HS-27A (cell line): ENCODE measurements at places on chromosomes 11 and 22.

DNA sequence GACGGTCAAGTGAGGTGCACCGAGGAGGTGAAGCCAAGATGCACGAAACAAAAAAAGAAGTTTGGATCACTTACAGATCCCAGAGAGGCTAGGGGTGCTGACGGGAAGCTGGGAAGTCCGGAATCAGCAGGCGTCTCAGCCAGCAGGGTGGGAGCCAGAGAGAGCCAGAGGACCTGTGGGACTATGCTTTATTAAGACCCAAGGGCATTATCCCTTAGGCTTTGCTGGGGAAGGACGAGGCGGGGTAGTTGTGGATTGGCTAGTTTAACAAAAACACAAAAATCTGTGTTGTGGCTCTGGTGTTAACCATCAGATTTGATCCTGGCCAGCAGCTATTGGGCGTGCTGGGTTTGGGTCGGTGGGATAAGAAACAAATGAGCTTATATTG lies 427.1 kb downstream of the DYNC2H1 start:
- no peak for DNase-seq

DNA sequence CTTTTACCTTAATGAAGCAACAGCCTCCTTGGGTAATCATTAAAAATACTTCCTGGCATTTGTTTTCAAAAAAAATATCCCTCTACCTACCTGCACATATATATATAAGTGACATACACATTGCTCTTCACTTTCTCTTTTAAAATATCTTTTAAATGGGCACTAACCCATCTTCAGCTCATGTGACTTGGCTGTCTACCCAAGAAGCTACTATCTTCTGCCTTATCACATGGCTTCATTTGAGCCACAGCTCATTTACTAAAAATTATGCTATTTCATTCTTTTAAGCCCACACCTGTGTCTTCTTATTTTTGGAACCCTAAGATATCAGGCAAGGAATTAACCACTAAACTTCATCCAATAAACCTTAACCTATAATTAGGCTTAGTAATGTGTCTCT lies 37.0 kb upstream of the SOX6 start:
- no peak for DNase-seq

GRCh38 chr22:41367680-41368542 lies 13.8 kb upstream of the TEF start:
- no peak for DNase-seq

DNA sequence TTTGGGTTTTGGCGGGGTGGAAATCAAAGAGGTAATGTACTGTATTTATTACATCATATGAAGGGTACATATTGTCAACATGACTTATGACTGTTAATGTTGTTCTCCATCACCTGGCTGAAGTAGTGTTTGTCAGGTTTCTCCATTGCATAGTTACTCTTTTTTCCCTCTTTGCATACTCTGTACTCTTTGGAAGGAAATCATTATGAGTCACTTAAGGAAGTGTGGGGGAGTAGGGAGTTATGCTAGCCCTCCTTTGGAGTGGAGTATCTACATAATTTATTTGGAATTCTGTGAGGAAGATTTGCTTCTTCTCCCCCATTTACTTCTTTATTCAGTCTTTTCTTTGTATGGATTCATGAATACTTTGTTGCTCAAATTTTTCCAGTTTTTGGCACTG lies 3.6 kb upstream of the PGR start:
- no peak for DNase-seq

DNA sequence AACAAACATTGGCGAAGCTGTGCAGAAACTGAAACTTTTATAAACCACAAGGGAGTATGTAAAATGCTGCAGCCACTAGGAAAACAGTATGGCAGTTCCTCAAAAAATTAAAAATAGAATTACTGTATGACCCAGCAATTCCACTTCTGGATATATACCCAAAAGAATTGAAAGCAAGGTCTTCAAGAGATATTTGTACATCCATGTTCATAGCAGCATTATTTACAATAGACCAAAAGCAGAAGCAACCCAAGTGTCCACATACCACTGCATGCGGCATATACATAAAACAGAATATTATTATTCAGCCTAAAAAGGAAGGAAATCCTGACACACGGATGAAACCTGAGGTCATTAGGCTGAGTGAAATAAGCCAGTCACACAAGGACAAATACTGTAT lies 85.8 kb downstream of the RELT start:
- no peak for DNase-seq

- DNase-seq: peak; percentile 51
These were observed 4.2 kb downstream of the SPI1 start for GRCh38 chr11:47373876-47374719.

DNA sequence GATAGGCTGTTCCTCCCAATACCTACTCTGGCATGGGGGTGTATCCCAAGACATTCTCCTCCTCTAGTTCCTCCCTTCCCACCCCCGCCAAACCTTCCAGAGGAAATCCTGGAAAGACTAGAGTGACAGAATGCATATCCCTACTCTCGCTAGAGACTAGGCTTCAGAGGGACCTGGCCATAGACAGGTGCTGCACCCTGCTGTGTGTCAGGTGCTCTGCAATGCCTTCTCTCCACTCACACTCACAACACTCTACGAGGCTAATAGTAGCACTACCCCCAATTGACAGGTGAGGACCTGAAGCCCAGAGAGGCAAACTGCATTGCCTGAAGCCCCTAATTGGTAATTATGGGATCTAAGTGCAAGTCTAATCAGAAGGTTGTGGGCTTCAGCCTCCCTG lies 46.2 kb upstream of the LMO1 start:
- DNase-seq: no peak

DNA sequence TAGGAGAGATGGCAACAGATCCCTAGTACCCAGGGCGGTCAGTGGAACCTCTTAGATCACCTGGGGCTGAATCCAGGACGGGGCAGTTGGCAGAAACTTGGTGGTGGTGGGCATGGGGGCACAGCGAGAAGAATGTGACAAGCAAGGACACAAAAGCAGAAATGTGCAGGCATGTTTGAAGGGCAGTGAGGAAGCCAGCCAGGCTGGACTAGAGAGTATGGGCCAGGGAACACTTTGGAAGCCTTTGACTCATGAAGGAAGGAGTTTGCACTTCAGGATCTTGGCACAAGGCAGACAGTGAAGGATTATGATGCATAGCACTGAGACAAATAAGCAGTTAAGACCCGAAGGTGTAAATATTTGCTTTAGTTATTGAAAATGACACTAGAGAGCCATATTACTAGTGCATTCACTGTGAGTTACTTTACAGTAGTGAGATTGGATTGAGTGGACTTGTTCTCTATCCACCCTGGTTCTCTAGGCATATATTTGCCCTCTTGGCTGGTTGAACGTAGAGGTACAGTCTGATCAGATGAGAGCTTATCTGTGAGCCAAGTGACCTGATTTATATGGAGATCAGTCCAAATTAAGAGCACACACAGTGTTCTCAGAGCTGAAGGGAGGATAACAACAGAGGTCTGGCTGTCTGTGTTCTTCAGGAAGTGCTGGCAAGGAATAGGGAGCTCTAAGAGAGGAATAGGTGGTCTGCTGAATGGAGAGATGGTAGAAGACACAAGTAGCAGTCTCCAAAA lies 210.4 kb downstream of the SNX19 start:
- no peak for DNase-seq

DNA sequence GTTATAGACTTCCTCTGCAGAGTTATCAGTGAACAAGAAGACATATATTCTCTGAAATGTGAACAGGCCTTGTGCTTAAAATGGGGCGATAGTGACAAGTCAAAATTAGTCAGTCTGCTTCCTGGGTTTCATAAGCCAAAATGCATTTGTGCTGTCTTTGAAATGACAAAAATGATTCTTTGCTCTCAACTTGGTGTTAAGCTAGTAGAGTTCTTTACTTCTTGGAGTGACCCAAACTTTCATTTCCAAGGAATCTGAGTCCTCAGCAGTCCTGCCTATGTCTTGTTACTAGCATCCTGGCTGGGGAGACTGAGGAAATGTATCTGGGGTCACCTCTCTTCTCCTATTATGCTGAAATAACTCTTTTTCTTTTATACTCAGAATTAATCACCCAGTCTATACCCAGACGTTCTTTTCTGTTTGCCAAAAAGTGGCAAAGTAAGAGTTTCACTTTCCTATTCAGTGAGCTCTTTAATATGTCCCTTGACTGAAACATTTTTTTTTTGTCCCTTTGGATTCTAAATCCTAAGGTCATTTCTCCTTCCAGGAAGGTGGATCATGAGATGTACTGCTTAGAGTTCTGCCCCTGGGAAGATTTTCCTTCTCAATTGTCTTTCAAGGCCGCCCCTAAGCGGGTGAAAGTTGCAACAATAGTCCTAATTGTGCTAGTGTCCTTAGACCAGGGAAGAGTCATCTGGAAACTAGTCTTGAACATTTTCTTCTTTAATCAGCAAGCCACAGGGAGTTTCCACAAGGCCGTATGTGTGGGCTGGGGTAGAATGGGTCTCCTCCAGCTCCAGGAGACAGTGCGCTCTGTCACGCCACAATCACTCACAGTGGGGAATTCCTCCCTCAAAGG lies 53.0 kb upstream of the RDX start:
- no peak for DNase-seq
